ENCODE measurements at places on chromosomes 11 and 22.

DNA sequence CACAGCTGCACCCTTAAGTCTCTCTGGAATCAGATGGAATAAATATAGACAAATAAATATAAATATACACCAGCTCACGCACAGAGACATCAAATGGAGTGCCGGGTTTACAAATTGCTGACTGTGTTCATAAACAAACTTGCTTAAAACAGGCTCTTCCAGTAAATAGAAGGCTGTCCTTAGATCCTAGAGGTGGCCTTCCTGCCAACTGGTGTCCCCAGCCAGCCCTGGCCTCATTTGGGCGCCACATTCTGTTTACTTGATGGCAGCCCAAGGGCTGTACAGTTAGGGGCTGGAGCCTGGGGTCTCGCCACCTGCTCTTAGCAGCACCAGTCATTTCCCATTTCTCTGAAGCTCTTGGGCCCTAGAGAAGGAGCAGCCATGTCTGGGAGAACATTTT is 20.8 kb downstream of the ARFGAP2 start:
- no peak for DNase-seq

DNA sequence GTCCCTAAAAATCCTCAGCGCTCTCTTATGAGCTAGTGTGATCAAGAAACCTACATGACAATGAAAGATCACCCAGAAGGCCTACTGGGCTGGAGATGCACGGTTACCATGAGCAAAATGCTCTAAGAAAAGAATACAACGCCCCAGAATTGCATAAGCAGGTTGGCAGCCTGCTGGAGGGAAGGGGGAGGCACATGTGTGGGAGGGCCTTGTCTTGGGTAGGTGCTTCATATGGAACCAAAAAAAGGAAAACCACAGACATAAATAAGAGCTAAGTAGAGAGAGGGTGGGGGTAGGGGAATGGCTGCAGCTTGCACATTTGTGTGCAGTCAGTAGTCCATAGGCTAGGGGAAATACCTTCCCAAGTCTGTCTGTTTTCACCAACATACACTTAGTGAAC is 2.8 kb downstream of the SIAE start:
- no peak for DNase-seq

DNA sequence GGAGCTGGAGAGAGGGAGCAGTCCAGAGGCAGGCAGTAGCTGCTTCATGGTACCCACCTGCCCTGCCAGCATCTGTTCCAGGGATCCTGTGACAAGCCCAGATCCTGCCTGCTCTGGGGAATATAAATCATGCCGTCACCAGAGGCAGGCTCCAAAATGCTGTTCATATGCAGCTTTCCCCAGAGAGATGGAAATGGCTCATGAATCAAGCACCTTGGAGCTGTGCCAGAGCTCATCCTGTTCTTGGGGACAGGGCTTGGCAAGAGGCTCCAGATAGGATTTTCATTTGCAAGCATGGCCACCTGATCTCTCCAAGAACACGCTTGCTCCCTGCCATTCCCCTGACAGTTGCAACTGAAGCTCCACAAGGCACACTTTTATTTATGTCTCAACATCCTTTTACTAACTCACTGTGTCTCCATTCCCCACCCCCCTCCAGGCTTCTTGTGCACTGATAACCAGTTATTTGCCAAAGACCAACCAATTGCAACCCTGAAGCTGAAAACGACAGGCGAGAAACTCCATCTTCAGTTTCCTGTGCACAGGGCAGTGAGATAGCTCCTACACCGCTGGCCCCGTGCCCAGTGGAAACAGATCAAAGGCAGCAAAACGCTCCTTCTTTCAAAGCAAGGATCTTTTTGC is 115.8 kb upstream of the PITPNB start:
- DNase-seq = no peak

DNA sequence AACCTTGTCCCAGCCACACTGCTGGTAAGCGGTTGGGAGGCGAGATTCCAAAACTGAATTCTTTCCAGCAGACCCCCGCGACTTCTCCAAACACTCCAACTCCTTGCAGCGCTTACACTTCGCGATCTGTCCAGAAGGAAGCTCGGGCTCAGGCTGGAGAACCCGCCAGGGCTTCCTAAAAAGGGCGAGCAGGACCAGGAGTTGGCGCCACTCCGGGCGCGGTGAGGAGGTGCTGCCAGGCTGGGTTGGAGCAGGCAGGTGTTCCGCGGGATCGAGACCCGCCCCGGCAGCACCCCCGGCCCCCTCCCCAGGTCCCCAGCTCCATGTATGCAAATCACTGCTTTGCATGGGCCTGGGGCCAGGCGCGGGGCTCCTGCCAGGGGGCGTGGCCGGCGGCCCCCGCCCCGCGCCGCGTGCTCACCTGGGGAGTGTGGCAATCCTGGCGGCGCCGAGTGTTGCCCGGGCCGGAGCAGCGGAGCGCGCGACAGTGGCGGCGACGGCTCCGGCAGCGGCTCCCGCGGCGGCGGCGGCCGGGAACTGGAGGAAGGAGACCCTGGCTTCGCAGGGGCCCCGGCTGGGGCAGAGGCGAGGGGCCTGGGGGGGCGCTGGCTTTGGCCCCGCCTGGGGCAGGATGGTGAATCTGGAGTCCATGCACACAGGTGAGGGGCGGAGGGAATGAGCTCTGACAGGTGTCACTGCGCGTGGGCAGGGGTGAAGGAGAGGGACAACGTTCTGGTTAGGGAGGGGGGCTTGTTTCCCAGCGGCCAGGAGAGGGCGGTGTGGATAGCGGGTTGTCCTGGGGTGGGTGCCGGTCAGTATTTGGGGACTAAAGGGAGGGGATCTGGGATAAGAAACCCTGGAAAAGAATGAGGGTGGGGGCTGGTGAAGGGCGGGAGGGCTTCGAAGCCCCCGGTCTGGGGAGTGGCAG is at the start of gene POU2F3:
TSS of gene POU2F3 (plus strand) at position 428 of the 928 bp plus-strand sequence. CDS start at position 632, 204 bp downstream.
- no peak for DNase-seq

DNA sequence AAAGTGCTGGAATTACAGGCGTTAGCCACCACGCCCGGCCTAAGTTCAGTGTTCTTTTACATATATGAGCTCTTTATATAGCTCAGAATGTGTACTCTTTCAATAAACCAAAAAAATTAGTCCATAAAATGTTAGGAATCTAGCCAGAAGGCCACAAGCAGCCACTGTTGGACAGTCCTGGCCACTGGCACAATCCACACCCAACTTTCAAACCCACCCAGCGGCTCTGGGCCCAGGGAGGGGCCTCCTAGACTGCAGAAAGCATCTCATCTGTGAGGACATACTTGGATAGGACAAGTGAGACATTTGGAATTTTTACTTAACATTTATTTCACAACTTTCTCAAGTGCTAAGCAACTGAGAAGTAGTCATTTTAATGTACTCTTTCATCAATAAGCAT is 6.4 kb downstream of the PACSIN2 start:
- no peak for DNase-seq

DNA sequence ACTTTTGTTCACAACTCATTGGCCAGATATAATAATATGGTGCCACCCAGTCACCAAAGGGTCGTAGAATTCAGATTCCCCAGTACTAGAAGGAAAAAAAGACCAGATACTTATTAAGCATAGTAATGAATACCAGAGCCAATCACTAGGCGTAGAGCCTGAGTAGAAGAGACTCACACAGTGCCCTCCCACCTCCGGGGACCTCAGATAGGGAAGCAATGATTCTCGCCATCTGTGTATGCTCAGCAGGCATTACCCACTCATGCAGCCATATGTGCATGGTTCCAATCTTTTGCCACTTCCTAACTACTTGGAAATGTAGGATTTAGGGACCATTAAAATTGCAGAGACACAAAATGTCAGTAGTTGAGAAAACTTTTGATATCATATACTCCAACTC is 85.3 kb downstream of the C11orf87 start:
- DNase-seq = no peak

DNA sequence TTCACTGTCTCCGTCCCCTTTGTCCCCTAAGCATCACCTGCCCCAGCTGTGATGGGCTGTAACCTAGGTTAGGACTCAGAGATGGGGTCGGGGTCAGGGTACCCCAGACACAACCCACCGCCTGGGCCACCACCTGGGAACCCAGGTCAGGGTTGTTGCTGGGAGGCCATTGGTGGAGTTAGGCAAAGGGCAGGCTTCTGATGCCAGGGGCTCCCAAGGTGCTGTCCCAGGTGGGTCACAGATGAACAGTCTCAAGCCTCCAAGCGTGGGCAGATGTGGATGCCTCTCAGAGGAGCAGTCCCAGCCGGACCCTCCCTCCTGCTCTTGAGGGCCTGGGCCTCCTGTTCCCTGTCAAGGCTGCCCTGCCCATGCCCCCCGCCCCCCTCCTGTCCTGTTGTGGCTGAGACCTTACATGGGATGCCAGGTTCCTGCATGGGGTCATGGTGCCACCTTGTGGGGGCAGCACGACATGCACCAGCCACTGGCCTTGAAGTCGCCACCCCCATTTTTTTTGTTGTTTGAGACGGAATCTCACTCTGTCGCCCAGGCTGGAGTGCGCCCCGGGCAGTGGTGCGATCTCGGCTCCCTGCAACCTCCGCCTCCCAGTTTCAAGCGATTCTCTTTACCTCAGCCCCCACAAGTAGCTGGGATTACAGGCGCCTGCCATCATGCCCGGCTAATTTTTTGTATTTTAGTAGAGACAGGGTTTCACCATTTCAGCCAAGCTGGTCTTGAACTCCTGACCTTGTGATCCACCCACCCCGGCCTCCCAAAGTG is 12.1 kb downstream of the GATD1 start:
- DNase-seq = no peak

DNA sequence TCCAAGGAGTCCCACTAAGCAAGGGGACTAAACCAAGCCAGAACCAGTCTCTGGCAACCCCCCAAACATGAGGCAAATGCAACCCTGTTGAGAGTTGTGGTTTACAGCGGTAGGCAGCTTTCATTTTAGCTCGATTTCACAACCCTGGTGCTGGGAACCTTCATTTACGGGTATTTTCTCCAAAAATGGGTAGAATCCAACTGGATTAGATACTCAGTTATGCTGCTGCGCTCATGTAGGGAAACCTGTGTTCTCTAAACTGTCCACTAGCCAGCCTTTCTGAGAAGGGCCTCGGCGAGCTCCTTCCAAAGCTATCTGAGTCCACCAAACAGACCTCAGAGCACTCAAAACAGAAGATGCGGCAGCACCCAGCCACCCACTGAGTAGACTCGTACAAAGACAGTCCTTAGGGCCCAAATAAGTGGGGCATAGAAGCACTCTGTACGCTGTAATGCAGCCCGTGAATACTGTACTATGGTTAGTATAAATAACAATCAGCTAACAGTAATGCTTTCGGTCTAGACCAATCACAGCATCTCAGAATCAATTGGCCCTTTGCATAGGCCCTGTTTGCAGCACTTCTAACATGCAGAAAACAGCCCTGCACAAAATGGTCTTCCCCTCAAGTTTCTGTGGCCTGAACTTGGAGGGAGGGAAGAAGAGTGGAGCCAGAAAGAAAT is 104.7 kb downstream of the ETS1 start:
- DNase-seq = no peak

DNA sequence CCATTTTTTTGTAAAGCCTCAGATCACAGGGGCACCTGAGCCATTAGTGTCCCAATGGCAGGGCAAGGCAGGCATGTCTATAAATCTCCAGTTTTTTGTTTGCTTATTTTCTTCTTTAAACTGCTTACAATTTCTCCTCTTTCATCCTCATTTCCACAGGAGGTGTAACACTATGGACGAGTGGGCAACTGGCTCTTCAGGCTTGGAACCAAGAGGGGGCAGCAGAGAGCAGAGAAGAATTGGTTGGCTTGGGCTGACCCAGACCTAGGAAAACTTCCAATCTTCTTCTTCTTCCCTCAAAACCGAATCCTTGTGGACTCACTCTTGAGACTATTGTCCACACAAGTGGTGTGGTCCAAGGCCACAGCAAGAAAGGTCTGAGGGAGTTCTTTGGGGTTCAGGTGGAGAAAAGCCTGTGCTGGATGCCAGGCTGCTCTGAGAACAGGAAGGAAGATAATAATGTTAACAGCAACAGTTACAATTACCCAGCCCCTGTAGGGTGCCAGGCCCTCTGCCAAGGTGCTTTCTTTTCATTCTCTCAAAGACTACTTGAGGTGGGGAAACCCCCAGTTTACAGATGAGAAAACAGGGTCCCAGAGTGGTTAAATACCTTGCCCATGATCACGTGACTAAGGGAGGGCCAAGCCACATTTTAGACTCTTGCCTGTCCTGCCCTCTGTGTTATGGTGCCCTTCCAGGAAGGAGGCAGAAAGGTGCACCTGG is 70.7 kb upstream of the E2F8 start:
- DNase-seq = no peak

GRCh38 chr11:129249923-129250322 is 57.8 kb upstream of the ARHGAP32 start:
- no peak for DNase-seq

GRCh38 chr11:28887681-28888080 is 779.5 kb downstream of the METTL15 start:
- no peak for DNase-seq
